Natural killer cell (primary cell): ENCODE measurements at places on chromosomes 4 and X.

- no peak for DNase-seq
Measured at GRCh38 chrX:41350976-41351569, 17.1 kb downstream of the DDX3X start.

DNA sequence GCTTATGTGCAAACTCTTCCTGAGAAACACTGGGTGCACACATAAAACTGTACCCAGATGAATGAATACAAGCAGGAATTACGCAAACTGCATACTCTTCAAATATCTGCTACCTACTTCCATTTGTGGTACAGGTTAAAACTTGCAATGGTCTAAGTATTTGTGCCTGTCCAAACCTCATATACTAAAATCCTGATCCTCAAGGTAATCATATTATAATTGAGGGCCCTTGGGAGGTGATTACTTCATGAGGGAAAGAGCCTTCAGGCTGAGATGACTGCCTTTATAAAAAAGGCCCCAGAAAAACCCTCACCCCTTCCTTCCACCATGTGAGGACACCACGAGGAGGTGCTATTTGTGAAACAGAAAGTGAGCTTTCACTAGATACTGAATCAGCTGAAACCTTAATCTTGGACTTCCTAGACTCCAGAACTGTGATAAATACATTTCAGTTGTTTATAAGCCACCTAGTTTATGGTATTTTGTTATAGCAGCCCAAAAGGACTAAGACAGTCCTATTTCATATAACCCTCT, 1977.2 kb downstream of the PCDH7 start:
- DNase-seq: no peak

DNA sequence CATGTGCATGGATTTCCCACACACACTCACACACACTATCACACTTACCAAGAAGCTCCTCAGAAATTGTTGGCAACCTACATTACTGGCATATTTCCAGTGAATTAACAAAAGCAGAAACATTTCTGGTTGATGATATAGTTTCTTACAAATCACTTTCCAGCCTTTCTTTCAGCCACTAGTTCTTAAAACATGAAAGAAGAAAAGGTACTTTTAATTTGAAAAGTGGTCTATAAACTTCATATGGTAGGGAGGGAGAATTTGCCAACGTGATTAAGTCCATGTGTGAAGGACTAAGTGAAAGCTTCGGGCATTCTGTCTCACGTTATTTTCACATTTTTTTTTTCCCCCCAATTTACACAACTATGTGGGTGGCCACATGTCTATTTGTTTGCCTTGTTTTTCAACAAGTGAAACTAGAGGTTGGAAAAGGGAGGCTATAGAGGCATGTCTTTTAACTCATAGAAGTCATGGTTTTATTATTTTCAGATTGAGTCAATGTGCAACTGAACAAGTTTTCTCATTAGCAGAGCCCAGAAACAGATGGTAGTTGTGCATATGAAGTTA, 832.1 kb upstream of the INTU start:
- no peak for DNase-seq

GRCh38 chr4:189299706-189300105, 641.0 kb upstream of the FRG1 start:
- no peak for DNase-seq

DNA sequence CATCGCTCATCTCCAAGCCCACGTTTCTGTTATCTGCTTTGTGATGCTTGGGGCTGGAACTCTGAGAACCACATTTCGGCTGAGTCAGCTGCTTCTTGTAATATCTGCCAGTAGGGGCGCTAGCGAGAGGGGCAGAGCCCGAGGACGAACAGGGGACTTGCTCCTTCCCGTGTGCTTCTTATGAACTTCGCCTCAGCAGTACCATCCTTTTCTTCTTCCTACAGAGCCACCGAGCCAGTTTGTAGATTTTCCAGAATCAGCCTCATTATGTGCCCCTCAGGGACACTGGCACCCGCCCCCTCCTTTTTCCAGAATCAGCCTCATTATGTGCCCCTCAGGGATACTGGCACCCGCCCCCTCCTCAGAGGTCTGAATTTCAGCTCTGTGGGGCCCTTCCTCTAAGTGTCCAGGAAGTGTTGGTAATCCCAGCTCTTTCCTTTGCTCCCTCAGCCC, 441.7 kb upstream of the RASGEF1B start:
- DNase-seq: peak; percentile 75

GRCh38 chr4:101331017-101331416, 16.3 kb downstream of the PPP3CA start:
- DNase-seq: no peak

GRCh38 chr4:20393486-20394100, 141.9 kb downstream of the SLIT2 start:
- DNase-seq: no peak

GRCh38 chr4:112266823-112267222, 18.9 kb downstream of the TIFA start:
- no peak for DNase-seq

GRCh38 chr4:176721459-176721858, 71.3 kb downstream of the VEGFC start:
- no peak for DNase-seq

- no peak for DNase-seq
Measured at GRCh38 chr4:155521382-155521781, 144.6 kb upstream of the MAP9 start.

GRCh38 chr4:119260528-119260927, 48.0 kb downstream of the USP53 start:
- DNase-seq: no peak
